ENCODE measurements at places on chromosomes 1 and 21. TPM values are rescaled to one million over a fixed set of nuclear protein-coding genes. Genes with fewer than 3 reads are reported as not detected.

Gene LCE1C
- total RNA-seq = not detected

Gene IFNAR2
- 2.4 TPM for total RNA-seq

Gene PRDM16
- not detected for total RNA-seq

Gene SELL
- total RNA-seq = not detected

Gene NCAM2
- total RNA-seq = not detected

Gene APH1A
- 130 TPM for total RNA-seq

Gene C1orf94
- not detected for total RNA-seq

Gene GSTM2
- 9.9 TPM for total RNA-seq

Gene AMY1A
- not detected for total RNA-seq

Gene OR2L5
- total RNA-seq = 0.11 TPM

Gene ZSCAN20
- 11.4 TPM for total RNA-seq

Gene MTARC1
- 0.65 TPM for total RNA-seq

Gene ZBTB8B
- 0.79 TPM for total RNA-seq

Gene ASCL5
- not detected for total RNA-seq

Gene KLHDC8A
- total RNA-seq = under 0.01 TPM

Gene LYPD8
- 0.22 TPM for total RNA-seq

Gene NMNAT2
- total RNA-seq = under 0.01 TPM

Gene EDARADD
- 2.7 TPM for total RNA-seq

Gene CAPN2
- 511 TPM for total RNA-seq

Gene PADI4
- total RNA-seq = not detected

Gene PRMT6
- 16.1 TPM for total RNA-seq

Gene PLA2G4A
- 25.9 TPM for total RNA-seq

Gene PGLYRP4
- total RNA-seq = not detected

Gene SEMA4A
- 12.6 TPM for total RNA-seq

Gene SLC6A9
- total RNA-seq = 8.8 TPM

Gene NBPF15
- 45.2 TPM for total RNA-seq

Gene FAM177B
- total RNA-seq = not detected

Gene NTNG1
- total RNA-seq = under 0.01 TPM

Gene KLF17
- not detected for total RNA-seq

Gene LCE1F
- total RNA-seq = not detected
